Stimulated activated memory B cell treated with anti-CD40 and anti-IgM and Interleukin-4, amounts not matched to agents 10 μg/mL and 1 μg/mL and 100 μg/mL, for 72 hours (primary cell): ENCODE measurements at places on chromosomes 3 and 15.

DNA sequence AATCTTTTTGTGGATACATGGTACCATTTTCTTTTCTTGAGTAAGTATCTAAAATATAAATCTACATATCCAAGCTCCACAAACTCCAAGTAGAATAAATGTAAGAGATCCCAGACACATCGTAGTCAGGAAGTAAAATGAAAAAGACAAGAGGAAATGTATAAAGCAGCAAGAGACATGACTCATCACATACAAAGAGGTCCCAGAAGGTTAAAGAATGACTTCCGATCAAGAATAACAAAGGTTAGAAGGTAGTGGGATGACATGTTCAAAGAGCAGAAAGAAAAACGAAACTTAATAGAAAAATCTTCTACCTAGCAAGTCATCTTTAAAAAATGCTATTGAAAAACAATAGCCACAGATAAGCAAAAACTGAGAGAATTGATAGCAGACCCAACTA is 705.8 kb downstream of the NR2F2 start:
- no peak for ATAC-seq

DNA sequence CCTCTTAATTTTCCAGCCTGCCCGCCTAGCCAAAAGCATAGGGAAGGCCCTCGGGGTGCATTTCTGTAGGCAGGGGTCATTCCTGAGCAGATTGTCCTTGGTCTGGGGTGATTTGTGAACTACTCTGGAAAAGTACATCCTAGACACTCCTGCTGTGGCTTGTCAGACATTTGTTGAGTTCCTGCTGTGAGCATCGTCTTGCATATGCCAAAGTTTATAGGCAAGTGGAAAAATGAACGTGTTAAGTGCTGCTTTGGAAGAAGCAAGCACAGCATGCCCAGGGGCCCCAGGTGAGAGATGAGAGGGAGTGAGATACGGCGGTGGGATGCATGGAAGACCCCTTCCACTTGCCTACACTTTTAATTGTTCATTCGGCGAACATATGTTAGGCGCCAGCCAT is 237.7 kb upstream of the ST8SIA2 start:
- no peak for ATAC-seq

- peak; percentile 38 for ATAC-seq
Measured at GRCh38 chr3:50226888-50227389, 9.1 kb upstream of the GNAI2 start.

GRCh38 chr15:56732886-56733135 is 498 bp downstream of the ZNF280D start:
- no peak for ATAC-seq

DNA sequence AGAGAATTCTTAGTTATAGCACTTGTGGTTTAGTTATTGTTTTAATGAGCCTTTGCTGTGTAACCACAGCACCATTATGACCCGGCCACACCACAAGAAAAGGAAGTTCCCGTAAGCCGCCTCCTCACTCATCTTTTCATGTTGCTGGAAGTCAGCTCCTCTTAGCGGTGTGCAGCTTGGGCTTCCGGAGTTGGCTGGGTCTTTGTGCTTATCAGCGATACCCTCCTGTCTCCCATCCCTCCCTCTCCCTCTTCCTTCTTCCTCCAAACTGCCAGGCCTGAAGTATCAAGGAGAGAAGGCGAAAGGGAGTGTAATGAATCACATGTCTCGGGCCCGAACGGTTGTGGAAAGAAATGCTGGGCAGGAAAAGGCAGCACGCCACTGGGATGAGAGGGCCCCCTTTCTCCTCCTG is 353.5 kb downstream of the MCTP2 start:
- ATAC-seq, result peak; percentile 67

GRCh38 chr15:27182561-27183110 is 211.7 kb downstream of the GABRG3 start:
- ATAC-seq, result no peak

DNA sequence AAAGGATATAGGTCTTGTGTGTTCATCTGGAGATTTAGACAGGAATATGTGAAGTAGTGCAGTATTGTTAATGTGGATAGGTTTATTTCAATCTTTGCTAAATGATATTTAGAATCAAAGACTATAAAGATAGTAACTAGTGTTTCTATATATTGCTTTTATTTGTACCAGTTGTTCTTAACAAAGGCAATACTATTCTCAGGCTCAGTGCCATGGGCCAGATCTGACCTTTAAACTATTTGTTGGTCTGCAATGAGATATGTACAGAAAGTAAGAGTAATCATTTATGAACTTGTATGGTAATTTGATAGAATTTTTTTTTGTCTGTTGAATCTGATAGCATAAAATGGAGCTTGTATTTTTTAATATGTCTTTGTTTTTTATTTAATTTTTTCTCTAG is 146.7 kb upstream of the AZI2 start:
- no peak for ATAC-seq

GRCh38 chr3:46629551-46630517 is 17.5 kb downstream of the FAM240A start:
- ATAC-seq, result peak; percentile 91

GRCh38 chr3:98025392-98025945 is 9.6 kb downstream of the GABRR3 start:
- no peak for ATAC-seq

DNA sequence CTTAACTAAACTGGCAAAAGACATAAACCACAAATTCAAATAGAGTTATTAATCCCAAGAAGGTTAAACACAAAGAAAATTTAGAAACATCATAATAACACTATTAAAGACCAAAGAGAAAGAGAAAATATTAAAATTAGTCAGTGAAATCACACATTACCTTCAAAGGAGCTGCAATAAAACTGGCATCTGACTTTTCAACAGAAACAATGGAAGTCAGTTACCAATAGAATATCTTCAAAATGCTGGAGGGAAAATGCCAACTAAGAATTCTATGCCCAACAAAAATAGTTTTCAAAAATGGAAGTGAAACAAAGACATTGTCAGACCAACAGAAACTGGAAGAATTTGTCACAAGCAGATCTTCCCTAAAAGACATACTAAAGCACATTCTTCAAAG is 68.7 kb upstream of the RNF7 start:
- no peak for ATAC-seq

DNA sequence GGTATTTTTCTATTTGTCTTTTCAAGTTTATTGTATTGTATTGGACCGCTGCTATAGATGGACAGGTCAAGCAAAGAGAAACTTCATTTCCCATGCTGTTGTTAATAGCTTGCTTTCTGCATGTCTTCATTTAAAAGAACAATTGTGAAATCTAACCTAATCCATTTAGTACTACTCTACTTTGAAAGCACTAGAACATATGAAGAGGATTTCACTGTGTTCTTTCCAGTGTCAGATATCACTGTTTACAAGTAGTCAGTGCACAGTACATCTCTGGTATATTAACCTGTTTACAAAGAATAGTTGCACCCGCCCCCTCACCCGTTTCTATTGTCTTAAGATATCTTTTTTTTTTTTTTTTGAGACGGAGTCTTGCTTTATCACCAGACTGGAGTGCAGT is 21.8 kb upstream of the EDEM1 start:
- ATAC-seq, result no peak

DNA sequence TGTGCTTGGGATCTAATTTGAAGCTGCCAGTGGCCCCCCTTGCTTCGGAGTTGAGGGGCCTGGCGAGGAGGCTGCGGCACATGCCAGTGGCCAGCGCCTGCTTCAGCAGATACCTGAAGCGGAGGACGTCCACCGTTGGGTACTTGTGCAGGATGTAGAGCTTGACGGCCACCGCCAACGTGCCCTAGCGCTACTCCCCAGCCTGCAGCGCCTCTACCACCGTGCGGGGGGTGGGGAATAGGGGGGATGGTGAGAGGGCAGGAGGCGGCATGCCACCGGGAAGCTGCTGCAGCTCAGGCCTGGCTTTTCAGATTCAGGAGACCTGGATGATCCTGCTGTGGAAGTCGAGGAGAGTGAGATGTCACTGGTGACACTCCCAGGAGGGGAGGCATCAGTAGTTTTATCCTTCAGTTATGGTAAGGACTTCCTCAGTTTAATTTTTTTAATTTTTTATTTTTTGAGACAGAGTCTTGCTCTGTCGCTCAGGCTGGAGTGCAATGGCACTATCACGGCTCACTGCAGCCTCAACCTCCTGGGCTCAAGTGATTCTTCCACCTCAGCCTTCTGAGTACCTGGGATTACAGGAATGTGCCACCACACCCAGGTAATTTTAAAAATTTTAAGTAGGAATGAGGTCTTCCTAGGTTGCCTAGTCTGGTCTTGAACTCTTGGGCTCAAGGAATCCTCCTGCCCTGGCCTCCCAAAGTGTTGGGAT is 150.6 kb upstream of the FRMD4B start:
- ATAC-seq, result no peak

GRCh38 chr3:184914628-184915027 is 102.7 kb downstream of the VPS8 start:
- ATAC-seq, result no peak

- ATAC-seq, result no peak
Measured at GRCh38 chr15:59360305-59360704, 12.4 kb downstream of the MYO1E start.

GRCh38 chr3:95926904-95927501 is 887.4 kb upstream of the EPHA6 start:
- ATAC-seq, result no peak

GRCh38 chr15:66657185-66658020 is 44.6 kb upstream of the SMAD6 start:
- ATAC-seq, result no peak

DNA sequence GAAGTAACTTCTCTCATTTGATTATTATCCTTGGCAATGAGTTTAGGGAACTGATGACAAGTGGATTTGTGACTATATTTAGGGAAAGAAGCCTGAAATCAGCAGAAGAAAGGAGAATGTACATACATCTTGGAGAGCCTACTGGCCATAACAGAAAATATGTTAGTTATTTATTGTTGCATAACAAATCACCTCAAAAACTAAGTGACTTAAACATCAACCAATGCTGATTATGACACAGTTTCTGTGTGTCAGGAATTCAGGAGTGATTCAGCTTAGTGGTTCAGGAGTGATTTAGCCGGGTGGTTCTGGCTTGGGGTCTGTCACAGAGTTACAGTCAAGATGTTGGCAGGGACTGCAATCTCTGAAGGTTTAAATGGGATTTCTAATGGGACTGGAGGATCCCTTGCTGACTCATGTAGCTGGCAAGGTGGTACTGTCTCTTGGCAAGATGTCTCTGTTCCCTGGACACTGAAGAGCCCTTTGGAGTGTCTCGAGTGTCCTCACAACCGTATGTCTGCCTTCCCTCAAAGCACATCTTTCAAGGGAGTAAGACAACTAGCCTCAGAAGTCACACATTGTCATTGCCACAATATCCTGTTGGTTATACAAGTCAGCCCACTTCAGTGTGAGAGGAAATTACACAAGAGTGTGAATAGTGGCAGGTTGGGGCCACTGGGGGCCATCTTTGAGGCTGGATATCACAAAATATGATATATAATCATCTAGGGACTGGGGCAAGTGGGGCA is 248.9 kb downstream of the SV2B start:
- no peak for ATAC-seq

DNA sequence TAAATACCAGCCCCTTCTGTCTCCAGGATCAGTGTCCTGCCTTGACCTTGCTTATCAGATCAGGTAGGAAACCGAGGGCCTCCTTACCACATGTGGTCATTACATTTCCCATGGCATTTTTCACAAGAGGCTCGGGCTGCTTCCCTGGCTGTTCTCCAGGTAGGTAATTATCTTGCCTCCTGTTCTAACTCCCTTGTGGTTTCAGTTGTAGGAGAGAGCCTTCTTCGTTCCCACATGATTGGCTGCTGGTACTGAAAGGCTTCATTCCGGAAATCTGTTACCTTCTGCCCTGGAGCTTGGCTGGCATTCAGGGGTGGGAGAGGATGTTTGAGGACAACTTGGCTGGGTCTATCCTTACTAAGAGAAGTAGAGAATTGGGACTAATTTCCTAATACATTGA is 46.8 kb upstream of the RORA start:
- no peak for ATAC-seq

DNA sequence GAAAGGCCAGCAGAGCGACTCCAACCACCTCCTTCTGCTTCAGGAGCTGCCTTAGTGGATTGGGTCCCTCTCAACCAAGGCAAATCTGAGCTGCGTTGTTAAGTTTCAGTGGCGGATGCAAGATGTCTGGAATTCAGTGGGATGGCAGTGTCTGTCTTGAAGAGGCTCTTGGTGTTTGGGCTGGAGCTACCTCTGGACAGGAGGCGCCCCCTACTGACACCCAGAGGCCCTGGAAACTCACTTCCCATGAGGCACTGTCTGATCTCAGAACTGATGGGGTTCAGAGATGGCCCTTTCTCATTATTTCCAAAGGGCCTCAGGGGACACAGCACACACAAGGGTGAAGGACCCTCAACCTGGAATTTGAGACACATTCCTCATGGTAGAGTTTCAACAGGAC is 6.0 kb upstream of the SLC28A1 start:
- peak; percentile 62 for ATAC-seq

DNA sequence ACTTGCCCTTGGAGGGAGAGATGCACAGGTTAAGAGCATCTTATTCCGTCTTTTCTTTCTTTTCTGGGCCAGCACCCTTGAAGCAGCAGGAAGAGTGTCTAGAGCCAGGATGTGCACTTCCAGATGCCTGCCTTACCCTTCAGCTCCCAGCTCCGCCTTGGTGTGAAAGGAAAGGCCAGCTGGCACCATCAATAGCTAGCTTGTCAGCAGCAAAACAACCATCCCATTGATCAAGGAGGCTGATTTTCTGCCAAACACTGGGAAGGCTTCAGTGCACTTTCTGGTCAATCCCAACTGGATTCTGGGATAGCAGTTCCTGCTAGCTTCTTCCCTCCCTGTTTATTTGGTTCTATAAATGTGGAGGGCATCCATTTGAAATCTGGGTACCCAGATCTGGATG is 110.9 kb upstream of the GALNT15 start:
- ATAC-seq, result no peak

DNA sequence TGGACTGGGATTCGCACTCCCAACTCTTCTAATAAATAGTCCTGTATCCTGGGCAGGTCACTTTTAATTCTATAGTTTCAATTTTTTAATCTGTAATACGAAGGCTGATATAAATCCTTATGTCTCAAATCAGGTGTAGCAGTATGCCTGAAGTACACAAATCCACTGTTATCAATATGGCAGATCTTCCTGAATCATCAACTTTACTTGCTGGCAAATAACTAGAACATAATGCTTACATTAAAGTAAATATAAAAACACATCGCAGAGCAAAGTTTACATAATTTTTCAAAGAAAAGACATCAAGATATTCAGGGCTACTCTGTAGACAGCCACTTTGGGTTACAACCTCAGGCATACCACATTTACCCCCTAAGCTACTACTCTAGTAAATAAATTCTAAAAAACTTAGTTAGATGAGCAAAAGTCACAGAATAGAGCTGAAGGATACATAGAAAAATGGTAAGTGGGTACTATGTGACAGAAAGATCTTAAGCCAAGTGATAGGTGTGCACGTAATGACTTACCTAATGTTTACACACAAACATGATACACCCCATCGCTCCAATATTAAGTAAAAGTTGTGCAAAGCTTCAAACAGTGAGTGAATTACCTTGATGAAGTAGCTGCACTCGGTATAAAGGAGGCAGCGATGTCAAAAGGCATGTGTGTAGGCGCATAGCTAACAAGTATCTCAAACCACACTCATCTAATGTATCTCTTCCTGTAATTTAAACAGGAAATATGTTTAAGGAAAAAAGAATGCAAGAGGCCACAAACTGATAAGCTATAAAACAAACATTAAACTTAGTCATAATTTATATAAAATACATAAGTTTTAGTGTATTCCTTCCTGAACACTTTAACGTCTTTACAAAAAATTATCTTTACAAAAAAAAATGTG is 127.9 kb downstream of the DMXL2 start:
- no peak for ATAC-seq
